ENCODE measurements at places on chromosomes 7 and 10.

GRCh38 chr10:31020209-31020608, 11.5 kb downstream of the ZNF438 start:
- DNase-seq: no peak

DNA sequence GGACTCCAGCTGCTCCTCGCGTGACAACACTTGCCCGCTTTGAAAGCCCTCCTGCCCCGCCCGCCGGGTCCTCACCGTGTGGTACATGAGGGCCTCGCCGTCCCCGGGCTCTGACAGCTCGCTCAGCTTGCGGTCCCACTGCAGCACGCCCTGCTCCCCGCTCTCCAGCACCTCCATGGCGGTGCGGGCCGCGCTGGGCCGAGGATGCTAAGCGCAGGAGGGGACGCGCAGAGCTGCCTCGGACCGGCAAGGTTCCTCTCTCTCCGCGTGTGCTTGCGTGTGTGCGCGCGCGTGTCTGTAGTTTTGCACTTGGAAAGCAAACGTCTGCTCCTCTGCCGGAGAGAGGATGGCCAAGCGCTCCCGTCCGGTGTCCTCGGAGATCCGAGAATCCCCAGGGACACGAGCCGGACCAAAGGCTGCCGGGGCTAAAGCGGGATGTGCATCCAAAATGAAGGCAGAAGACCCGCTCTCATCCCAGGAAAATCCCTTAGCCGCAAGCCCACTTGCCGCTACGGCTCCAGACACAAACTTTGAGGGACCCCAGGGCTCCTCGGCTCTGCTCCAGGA, at the start of gene CREB3L2:
Gene CREB3L2 (minus strand): TSS at position 558 of the 567 bp plus-strand sequence. CDS start 381 bp downstream, at position 177.
- no peak for DNase-seq

GRCh38 chr10:89916468-89917215, 215.3 kb downstream of the KIF20B start:
- no peak for DNase-seq

DNA sequence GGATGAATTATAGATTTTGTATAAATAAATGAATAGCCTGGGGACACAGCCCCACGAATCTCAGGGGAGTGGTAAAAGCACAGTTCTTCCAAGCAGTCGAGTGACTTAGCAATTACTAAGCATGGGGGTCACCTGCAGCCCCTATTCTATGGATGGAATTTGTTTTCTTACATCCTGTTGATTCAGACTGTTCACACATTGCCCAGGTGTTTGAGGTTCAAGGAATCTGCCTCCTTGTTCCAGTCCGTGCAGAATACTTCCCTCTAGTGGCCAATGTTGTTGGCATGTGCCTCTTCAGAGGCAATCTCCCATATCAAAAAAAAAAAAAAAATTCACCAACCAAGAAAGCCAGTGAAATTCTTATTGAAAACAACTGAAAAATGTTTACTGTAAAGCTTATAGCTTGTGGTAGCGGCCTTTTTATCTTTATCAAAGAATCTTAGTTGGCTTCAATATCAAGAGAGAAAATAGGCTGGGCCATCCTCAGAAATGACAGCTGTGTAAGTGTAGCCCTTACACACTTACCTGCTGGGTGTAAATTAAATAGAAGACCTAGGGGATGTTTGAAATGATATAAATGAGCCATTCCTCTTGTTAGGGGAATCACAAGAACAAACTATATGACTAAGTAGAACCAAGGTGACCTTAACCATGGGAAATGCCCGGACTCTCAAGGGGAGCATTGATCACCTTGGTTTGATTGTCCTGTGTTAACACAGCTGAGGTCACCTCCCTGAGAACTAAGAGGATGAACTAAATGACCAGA, 7.8 kb downstream of the LIPM start:
- DNase-seq: peak; percentile 28

GRCh38 chr10:125017547-125018298, 75.8 kb downstream of the ZRANB1 start:
- DNase-seq: no peak
